ENCODE measurements at places on chromosomes 11 and 22.

- DNase-seq = no peak
These were observed at the start of gene KCNJ5 for GRCh38 chr11:128890543-128891368. Gene KCNJ5, plus strand, starts transcription at chr11:128891356. Its CDS starts 19,918 bp downstream, at chr11:128911274.

DNA sequence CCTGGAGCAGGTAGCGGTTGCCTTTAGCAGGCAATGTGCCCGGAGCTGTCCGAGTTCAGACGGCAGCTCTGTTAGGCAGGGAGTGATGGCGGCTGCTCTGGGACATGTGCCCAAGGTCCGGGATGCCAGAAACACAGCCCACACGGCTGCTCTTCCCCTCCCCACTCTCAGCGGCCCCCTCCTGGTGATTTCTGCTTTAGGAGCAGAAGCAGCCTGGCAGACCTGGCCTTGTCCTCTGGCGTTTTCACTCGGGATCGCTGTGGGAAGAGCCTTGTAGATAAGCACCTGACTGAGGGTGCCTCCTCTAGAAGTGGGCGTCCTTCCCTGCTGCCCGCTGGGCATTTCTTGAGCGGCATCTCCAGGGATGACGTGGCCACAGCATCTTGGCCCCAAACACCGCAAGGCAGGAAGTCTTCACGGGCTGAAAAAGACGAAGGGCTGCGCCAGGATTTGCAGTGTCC lies 392.2 kb downstream of the TBC1D22A start:
- no peak for DNase-seq

DNA sequence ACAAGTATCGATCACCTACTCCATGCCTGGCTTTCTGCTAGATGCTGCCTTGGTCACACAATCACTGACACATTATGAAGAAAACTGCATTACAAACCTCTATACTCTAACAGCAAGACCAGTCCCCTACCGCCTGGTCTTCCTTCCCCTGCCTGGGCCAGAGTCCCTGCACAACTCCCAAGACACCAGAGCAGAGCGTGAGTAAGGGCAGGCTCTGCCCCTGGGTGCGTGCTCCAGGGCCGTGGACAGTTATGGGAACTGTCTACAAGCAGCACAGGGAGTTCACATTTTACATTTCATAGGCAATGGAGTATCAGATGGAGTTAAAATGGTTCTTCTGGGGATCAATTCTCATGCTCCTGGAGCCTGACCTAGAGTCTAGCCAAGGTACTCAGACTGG lies 6.5 kb downstream of the FZD4 start:
- no peak for DNase-seq

DNA sequence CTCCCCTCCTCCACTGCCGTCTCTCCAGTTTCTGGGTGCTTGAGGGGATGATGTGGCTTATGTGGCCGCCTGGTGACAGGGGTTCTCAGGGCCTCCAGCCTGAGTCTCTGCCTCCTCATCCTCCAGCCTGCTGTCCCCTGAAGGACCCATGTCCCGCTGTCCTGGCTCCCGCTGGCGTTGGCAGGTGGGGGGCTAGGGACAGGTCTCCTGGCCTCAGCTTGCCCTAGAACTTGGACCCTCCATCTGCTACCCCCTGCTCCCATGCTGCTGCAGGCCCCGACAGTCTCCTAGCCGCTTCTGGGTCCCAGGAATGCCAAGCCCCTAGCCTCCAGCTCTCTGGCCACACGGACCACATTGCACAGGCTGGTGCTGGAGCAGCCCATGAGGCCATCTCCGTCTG lies 13.9 kb upstream of the CELSR1 start:
- no peak for DNase-seq

GRCh38 chr11:125036933-125037332 lies 26.2 kb upstream of the SLC37A2 start:
- no peak for DNase-seq

DNA sequence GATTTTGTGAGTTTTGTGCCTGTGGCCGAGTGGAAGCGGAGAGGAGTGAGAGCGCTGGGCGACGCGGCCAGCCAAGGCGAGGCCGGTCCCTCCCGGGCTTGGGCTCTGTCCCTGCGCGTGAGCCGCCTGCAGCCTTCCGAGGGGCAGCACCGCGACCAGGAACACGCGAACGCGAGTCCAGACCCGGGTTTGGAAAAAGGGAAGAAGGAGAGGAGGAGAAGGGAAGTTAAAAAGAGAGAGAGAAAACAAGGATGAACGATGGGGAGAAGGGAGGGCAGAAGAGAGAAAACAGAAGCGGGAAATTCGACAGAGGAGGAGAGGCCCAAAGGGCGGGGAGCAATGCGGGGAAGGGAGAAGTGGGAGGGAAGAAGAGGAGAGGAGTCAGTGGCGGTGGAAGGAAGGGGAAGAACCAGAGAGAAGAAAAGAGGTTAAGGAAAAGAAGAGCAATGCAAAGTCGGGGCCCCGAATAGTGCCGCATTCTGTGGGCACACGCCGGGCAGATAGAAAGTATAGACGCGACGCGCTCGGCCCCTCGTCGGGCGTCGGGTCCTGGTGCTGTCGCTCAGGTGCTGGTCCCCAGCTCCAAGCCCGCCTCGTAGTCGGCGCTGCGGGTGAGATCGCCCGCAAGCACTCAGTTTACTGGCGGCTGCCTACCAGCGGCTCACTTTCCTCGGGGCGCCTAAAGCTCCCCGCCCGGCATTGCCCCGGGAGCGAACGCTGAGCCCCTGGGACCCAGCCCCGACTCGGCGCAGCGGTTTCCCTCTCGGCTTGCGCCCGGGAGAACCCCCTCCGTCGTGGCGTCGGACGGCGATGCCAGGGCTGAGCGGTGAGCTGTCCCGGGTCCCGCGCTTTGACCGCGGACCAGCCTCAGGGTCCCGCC lies 2.8 kb upstream of the BARX2 start:
- DNase-seq = no peak

- no peak for DNase-seq
These were observed 23.6 kb upstream of the CACNG2 start for GRCh38 chr22:36727110-36727509.

- DNase-seq = no peak
These were observed 102.4 kb downstream of the MICAL2 start for GRCh38 chr11:12212821-12213185.

- no peak for DNase-seq
These were observed 4.6 kb downstream of the SNAP29 start for GRCh38 chr22:20863366-20863765.

DNA sequence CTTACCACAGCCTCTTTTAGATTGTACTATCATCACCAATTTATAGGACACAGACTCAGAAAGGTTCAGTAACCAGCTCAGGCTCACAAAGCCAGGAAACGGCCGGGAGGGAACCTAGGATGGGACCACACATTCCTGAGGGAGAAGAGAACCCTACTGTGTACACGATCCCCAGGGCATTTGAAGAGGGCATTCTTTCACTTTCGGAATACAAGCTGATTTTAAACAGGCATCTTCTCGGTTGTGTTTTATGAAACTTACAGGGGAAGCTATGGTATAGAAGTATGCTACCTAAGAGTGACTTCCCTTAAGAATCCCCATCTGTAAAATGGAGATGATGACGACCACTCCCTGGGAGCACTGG lies 19.0 kb downstream of the SMCO4 start:
- DNase-seq = no peak

- DNase-seq = no peak
These were observed 21.4 kb downstream of the INSC start for GRCh38 chr11:15136166-15136565.

- no peak for DNase-seq
These were observed 12.7 kb upstream of the AMOTL1 start for GRCh38 chr11:94755494-94755893.

DNA sequence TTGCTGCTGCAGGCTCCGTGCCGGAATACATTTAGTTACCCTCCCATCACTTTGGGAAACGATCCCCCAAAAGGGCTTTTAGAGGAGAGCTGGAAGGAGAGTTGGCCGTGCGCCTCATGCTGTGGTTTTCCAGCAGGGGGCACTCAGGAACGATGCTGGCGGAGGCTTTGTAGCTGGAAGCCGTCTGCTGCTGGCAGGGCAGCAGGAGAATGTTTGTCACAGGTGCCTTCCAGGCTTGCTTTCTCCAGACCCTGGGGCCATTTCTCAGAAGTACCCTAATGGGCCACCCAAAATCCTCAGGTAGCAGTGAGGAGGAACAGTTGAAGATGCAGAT lies 30.0 kb upstream of the CABP7 start:
- no peak for DNase-seq

- no peak for DNase-seq
These were observed 16.2 kb downstream of the PIWIL4 start for GRCh38 chr11:94583213-94583865.

DNA sequence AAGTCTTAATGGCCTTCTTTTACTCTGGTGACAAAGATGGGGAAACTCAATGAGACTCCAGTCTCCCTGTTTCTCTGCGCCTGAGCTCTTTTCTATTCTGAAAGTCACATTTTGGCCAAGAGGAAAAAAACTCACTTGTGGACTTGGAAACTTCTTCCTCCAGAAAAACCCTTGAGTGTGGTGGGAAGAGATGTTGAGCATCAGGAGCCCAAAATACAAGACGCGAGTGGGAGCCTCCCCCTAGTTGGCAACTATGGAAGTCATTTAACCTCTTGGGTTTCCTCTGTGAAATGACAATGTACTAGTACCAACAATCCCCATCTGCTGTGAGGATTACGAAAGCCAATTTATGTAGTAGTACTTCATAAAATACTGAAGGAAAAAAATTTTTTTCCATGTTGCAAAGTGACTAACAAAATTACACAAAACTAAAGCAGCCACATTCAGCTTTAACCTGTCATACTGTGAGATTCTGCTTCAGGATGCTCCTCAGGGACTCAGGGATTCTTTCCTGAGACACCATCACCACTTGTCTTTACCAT lies 524 bp upstream of the SLC25A17 start:
- DNase-seq = no peak

- no peak for DNase-seq
These were observed 59.7 kb upstream of the CHST1 start for GRCh38 chr11:45725121-45725520.

DNA sequence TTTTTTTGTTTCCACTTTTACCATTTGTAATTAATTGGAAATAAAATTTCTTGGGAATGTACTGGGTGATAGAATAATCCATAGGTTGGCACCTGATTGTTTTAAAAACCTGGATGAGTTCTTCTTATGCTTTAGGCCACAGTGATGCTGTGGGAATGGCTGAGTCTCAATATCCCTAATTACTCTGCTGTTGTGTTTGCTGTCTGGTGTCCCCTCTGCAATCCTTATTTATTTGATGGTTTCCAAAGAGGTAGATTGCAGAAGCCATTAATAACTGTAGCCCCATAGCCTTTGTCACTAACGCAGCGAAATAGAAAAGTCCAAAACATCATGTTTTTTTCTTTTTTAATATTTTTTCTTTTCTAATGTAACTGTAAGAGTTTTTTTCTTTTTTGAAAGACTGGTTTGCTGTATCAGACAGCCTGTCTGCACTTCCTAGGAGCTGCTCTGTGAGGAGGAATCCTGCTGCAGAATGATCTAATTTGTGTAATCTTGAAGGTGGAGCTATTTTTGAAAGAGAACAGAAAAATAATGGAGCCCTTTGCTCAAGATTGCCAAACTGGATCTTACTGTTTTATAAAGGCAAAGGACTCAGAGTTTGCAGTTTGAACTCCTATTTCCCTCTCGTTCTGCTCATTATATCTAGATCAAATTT lies 14.9 kb downstream of the PACS1 start:
- DNase-seq = no peak

- DNase-seq = no peak
These were observed 35.1 kb upstream of the KRTAP5-7 start for GRCh38 chr11:71491940-71492339.

- DNase-seq = no peak
These were observed 910.2 kb downstream of the OPCML start for GRCh38 chr11:132621976-132622580.

DNA sequence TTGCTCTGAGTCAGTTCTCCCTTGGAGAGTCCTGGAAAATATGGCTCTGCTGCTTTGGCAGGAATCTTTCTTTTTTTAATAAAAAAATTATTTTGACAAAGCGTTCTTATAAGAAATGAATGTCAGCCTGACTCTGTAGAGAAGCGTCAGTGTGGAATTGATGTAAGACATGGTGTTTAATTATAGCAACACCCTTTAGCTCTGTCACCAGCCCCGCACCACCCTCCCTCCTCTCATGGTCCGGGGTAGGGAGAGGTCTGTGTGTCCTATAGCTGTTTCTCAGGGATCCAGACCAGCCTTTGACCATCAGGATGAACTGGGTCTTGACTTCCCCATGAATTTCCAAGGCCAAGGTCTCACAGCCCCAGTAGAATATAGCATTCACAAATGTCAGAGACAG lies 120.6 kb downstream of the CHST1 start:
- DNase-seq = no peak

- DNase-seq = no peak
These were observed 67.9 kb upstream of the WNT7B start for GRCh38 chr22:46044621-46045458.

GRCh38 chr11:62295504-62295903 lies 3.4 kb downstream of the SCGB1D4 start:
- no peak for DNase-seq

DNA sequence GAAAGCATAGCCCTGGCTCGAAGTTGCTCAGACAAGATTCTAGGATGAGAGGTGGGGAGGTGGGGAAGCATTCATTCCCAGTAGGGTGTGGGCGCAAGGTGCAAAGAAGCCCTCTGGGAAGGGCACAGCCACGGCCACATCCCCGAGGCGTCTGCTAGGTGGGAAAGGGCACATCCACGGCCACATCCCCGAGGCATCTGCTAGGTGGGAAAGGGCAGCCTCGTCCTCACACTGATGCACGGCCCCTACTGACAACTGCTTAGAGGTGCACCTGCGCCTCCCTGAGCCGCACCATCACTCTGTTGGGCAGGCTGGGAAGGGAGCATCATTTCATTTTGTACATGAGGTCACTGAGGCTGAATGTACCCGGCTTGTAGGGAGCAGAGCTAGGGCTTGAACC lies 94.6 kb upstream of the PITPNB start:
- DNase-seq = no peak

DNA sequence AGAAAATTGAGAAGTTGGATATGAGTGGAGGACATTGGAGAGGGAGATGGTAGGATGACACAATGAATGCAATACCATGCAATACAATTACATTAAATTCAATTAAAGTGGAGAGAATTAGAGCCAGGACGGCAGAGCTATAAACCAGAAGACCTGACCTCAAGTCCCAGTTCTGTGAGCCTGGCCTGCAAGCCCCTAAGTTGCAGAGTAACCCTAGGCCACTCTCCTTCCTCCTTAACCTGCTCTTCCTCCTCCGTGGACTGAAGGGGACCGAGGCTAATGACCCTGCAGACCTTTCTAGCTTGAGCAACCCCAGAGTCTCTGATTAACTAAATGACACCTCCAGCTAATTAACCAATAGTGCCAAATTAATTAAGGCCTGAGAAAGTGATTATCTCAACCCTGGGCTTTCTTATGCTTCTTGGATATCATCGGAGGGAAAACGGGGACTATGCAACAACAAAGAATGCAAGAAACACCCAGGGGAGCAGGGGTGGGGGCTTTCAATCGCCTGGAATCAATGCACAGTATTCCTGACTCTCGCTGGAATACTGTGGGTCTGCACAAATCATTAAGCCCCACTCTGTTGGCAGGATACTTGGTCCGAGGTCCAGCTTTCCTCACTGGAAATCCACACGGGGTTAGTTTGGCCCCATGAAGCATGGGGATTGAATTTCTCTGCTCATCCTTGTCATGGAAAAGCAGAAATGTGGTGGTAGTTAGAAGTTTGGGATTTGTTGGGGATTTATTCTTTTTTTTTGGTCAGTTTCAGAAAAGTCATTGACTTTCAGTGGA lies 548.3 kb downstream of the MN1 start:
- no peak for DNase-seq

- DNase-seq = no peak
These were observed 35.3 kb downstream of the GALNT18 start for GRCh38 chr11:11586465-11586864.

- no peak for DNase-seq
These were observed 9.4 kb downstream of the SLCO2B1 start for GRCh38 chr11:75160220-75160757.

GRCh38 chr11:3934658-3935057 lies 79.2 kb downstream of the STIM1 start:
- DNase-seq = no peak
